Stimulated activated CD4-positive, alpha-beta T cell treated with anti-CD3 and anti-CD28 coated beads, Interleukin-15, amount 100 ng/mL, for 48 hours (primary cell): ENCODE measurements at places on chromosomes 3 and 15.
A peak's percentile ranks its signal among the peaks of the same experiment; 100 is the strongest.

DNA sequence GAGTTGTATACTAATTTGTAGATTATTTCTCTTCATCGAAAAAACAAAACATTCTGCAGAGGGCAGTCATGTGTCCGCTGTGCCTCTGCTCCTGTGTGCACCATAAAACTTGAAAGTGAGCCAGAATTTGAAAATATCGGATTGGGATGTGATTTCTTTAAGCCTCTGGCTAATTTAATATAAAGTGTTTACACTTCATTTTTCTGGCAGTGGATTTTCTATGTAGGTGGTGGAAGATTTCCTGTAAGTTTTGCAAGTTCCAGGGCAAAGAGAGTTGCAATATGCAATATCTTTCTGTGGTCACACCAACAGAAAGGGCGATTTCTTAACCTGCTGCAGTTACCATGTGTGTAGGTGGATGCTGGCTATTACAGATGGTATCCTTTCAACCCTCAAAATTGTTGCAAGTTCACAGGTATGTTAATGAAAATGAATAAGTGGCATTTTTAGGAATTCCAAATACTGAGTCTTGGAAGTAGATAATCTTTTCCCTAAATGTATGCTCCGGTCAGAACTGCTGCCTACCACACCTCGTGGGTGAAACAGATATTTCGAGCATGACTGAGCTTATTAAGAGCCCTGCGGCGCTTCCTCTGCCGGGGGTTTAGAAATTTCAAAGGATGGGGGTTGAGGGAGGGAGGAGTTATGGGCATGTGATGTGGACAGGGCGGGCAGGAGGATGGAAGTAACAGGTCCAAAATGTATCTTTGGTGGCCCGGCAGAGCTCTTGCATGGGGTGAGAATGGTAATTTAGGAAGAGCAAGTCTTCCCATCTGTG, 134.0 kb downstream of the PGPEP1L start:
- DNase-seq = no peak

- DNase-seq = peak; percentile 31
These were observed 49.0 kb downstream of the DZIP1L start for GRCh38 chr3:138066383-138066782.

DNA sequence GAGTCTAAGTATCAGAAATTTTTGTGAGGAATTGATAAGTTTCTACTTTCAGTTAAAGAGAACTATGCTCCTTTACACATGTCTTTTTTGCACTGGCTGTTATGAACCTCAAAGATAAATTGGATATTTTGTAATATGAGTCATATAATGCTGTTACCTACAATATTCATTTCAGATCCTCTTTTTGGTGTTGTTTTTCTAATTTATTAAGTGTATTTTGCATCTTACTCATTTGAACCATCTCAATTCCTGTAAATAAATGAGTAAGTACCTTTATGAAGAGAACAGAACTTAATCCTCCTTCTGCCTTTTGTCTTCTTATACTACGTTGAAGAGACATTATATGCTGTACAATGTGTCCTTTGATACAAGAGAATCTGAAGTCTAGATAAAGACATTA, 74.4 kb downstream of the ZIC1 start:
- DNase-seq = no peak

- no peak for DNase-seq
These were observed 11.7 kb upstream of the ATG7 start for GRCh38 chr3:11260460-11260859.

GRCh38 chr3:139533781-139534454, 5.6 kb downstream of the RBP1 start:
- no peak for DNase-seq

- no peak for DNase-seq
These were observed 65.8 kb downstream of the ATP8B4 start for GRCh38 chr15:50053055-50053856.

DNA sequence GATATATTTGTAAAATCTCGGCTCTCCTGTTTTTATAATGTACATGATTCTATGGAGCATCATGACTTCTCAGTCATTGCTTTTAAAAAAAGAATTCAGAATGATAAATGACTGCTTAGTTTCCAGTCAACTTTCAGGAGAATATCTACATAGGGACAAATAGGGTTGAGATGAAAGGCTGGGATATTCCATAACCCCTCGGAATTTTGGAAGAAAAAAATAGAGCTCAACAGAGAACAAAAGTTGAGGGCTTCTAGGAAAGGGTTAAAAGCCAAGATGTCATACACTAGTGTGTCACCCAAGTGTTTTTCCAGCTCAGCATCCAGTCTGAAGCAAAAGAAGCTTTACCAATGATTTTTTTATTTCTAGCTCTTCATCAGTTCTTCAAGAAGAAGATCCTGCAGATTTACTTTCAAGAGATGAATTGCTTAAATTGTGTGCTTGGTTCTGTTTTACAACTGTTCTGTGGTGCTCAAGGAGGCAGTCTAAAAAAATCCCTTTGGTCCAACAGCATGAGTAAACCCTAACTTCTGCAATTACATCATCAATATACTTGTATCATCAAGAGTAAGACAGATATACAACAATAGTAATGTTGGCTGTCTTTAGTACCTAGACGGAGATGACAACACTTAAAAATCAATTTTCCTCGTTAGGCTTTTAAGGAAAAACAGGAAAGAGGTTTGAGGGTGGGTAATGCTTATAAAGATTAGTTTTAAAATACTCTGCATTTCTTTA, 979 bp downstream of the UNC13C start:
- no peak for DNase-seq

DNA sequence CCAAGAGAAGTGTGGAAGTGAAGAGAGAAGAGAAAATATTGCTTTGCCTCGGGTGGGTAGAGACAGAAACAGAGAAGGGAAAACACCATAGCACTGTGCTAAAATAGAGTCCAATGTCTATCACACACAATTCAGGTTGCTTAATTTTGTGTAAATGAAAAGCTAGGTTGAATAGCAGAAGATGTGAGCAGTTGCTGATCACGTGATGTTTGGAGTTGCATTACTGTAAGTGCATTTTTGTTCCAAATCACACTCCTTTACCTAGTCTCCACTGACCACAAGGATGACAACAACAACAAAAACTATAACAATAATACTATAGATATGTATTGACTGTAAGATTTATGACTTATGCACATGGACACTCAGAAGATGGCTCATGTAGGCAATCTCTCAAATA, 683.2 kb downstream of the AGBL1 start:
- no peak for DNase-seq

GRCh38 chr3:10467904-10468612, 37.3 kb downstream of the ATP2B2 start:
- no peak for DNase-seq

DNA sequence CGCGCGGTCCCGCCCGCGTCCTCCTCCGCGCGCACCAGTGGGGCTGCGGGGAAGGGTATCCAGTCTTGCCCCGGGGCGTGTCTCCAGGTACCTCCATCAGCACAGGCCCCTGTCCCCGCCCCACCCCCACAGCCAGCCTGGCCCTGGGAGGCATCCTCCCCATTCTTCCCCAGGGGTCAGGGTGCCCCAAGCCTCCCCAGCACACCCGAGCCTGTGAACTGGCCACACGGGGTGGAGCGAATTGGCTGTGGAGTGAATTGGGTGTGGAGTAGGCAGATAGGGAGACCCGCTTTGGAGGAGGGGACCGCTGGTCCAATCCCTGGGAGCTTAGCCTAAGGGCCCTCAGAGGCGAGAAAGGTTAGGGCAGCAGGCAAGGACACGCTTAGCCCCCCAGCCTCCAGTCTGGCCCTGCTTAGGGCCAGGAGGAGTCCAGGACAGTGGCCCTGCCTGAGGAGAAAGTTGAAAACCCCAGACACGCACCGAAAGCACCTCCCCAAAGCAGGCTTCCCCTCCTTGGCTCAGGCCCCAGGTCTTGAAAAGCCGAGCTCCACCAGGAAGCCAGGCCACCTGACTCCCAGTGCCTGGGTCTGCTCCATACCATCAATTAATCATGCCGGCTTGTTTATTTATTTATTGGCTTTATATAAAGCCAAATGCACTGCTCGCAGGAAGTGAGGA, 107.7 kb upstream of the SLC6A11 start:
- no peak for DNase-seq

GRCh38 chr3:18111796-18112232, 313.3 kb downstream of the SATB1 start:
- no peak for DNase-seq

- no peak for DNase-seq
These were observed 39.2 kb downstream of the NUP210 start for GRCh38 chr3:13380971-13381370.

GRCh38 chr3:16437640-16438039, 75.9 kb downstream of the RFTN1 start:
- DNase-seq = no peak

- no peak for DNase-seq
These were observed 311.6 kb upstream of the CNTN4 start for GRCh38 chr3:1787094-1787493.

- DNase-seq = no peak
These were observed 34.5 kb downstream of the MFSD1 start for GRCh38 chr3:158836312-158836711.

GRCh38 chr3:37605572-37606153, 256.0 kb upstream of the CTDSPL start:
- DNase-seq = no peak

DNA sequence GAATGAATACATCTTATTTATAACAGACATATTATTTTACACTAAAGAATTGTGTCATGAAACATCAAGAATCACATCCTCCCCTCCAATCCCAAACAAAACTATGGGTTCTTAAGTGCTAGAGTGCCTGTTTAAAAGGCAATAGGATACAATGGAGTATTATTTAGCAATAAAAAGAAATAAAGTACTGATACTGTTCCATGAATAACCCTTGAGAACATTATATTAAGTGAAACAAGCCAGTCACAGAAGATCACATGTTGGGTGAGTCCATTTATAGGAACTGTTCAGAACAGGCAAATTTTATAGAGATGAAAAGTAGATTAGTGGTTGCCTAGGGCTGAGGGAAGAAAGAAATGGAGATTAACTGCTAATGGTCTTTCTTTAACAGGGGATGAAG, 86.5 kb downstream of the ANKRD28 start:
- no peak for DNase-seq

GRCh38 chr15:84794162-84794547, 23.0 kb upstream of the ALPK3 start:
- no peak for DNase-seq

GRCh38 chr3:158911586-158911985, 109.7 kb downstream of the MFSD1 start:
- no peak for DNase-seq

DNA sequence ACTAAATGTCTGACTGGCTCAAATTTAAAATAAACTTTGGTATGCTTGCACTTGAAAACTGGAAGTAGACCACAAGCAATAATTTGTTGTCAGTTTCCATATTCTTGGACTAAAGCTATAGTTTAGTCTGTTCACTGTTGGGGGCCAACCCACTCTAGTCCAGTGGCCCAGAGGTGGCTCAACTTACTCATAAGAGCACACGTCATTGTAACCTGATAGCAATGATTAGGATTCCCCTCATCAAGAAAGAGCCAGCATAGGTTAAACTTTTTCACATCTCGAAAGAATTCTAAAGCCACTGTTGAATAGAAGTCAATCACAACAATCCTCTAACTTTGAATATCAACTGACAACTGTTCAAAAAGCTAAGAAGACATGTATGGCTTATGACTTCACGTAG, 147.0 kb downstream of the MEIS2 start:
- no peak for DNase-seq

GRCh38 chr3:106208967-106209366, 340.2 kb upstream of the CBLB start:
- DNase-seq = no peak

- DNase-seq = no peak
These were observed 87.4 kb downstream of the FNDC3B start for GRCh38 chr3:172126741-172127140.

- no peak for DNase-seq
These were observed 19.9 kb downstream of the MYO9A start for GRCh38 chr15:72098040-72098439.

- no peak for DNase-seq
These were observed 139.2 kb downstream of the PDCD6IP start for GRCh38 chr3:33937628-33938027.

GRCh38 chr3:51712038-51712420, 5.2 kb downstream of the GRM2 start:
- DNase-seq = no peak

DNA sequence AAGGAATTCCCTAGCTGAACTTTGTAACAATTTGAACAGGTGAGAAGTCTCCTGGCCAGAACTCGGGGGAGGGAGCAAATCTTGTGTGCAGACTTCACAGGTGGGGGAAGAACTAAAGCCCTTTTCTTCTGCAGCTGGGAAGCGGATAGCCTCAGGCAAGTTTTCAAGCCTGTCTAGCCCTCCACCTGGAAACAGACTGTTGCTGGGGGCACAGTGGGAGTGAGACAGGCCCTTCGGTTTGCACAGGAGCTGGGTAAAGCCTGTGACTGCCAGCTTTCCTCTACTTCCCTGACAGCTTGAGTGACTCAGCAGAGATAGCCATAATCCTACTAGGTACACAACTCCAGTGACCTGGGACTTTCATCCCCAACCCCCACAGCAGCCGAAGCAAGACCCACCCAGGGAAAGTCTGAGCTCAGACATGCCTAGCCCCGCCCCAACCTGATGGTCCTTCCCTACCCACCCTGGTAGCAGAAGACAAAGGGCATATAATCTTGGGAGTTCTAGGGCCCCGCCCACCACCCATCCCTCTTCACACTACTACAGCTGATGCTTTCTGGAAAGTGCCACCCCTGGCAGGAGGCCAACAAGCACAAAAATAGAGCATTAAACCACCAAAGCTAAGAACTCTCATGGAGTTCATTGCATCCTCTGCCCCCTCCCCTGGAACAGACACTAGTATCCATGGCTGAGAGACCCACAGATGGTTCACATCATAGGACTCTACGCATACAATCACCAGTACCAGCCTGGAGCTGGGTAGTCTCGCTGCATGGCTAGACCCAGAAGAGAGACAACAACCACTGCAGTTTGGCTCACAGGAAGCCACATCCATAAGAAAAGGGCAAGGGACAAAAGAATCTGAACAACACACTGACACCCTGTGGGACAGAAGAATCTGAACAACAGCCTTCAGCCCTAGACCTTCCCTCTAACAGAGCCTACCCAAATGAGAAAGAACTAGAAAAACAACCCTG, 479.0 kb downstream of the RAP2B start:
- no peak for DNase-seq

GRCh38 chr15:40770147-40770721, 454 bp downstream of the C15orf62 start:
- no peak for DNase-seq

- no peak for DNase-seq
These were observed 19.1 kb downstream of the GPR160 start for GRCh38 chr3:170056710-170057454.

DNA sequence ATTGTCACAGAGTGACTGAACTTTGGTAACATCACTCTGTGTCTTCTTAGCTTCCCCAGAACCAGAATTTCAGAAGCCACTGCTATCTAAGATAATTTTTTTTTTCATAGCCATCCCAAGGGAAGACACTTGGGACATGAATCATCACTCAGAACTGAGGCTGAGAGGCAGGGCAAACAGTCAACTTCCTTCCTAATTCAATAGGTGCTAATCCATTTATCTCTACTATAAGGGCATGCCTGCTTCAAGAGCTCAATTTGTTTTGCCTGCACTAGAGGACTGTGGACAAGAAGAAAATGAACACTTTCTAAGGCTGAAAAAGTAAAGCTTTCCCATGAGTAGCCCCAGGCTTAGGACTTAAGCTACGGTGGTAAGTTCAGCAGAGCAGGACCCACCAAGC, 56.7 kb upstream of the MYRIP start:
- no peak for DNase-seq

- DNase-seq = peak; percentile 31
These were observed 593.4 kb upstream of the TGFBR2 start for GRCh38 chr3:30012941-30013543.
